ENCODE measurements at places on chromosomes 7 and 10. TPM values are rescaled to one million over a fixed set of nuclear protein-coding genes. Genes with fewer than 3 reads are reported as not detected.

DNA sequence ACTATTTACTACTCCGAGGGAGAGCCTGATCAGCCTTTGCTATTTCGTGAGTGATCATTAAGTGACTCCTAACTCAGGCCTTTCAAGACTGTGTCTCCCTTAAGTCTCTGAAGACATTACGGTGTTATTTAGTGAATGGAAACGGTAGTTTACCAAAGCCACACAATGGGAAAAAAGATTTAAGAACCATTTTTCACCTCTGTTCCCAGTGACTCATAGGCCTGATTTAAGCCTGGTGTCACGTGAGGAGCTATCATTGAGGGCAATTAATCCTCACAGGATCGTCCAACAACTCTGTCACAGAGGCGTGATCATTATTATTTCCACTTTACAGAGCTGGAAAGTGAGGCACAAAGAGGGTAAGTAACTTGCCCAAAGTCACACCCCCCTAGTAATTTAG lies 20.3 kb downstream of the C10orf90 start:
- no peak for DNase-seq

- DNase-seq = no peak
These were observed 563.2 kb downstream of the GALNT17 start for GRCh38 chr7:71695186-71695585.

The CALHM3 gene
- total RNA-seq = not detected

The SPDYE11 gene
- not detected for total RNA-seq

DNA sequence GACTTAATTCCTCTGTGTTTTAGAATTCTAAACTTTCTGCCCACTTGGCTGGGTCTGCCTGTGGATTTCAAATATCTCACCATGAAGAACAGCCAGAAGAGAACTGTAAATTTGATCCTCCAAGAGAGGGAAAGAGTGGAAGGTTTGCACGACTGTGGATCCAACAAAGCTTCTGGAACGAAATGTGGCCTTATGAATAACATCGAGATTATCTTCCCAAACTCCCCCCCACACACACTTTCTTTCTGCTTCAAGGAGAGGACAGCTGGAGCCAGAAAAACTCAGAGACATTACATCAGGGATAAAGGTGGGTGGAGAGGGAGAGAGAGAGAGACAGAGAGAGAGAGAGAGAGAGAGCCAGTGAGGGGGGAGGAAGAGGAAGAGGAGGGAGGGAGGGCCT lies 570.1 kb upstream of the MGMT start:
- DNase-seq = no peak

- DNase-seq = no peak
These were observed 1105.7 kb downstream of the REEP3 start for GRCh38 chr10:64626924-64627323.

DNA sequence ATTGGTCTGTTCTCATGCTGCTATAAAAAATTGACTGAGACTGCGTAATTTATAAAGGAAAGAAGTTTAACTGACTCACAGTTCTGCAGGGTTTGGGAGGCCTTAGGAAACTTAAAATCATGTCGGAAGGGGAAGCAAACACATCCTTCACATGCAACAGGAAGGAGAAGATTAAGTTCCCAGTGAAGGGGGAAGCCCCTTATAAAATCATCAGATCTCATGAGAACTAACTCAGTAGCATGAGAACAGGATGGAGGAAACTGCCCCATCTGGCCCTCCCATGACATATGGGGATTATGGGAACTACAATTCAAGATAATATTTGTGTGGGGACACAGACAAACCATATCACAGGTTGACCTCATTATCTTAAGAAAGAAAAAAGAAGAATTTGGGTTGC lies 134.5 kb downstream of the PPP1R3A start:
- no peak for DNase-seq

GRCh38 chr10:80614576-80615416 lies 77.1 kb downstream of the SH2D4B start:
- no peak for DNase-seq

- DNase-seq = no peak
These were observed 520 bp downstream of the ELAPOR2 start for GRCh38 chr7:87058744-87059524.

The FAM24B gene
- total RNA-seq = 2.0 TPM

- DNase-seq = no peak
These were observed 38.0 kb downstream of the DRGX start for GRCh38 chr10:49357910-49358309.

The XRCC2 gene
- 6.2 TPM for total RNA-seq

DNA sequence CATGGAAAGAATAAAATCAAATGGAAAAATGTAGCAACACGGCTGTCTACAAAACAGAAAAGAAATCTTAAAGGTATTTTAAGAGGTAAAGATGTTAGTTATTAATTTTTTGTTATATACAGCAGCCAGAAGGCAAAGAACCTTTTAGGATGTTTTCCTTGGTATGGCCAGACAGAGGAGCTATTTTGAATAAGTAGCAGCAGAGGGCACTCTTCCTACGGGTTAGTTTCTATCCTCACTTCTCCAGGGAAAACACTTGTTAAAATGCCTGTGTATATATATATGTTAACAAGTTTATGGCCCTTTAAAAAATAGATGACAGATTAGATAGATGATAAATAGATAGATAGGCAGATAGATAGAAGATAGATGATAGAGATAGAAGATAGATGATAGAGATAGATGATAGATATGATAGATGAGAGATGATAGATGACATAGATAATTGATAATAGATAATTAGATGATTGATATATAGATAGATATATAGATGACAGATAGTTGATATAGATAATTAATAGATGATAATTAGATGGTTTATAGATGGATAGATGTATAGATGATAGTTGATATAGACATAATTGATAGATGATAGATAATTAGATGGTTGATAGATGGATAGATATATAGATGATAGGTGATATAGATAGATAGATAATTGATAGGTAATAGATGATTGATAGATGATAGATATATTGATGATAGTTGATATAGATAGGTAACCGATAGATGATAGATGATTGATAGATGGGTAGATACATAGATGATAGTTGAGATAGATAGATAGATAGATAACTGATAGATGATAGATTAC lies 57.8 kb upstream of the WIPF3 start:
- no peak for DNase-seq

The GIMAP1 gene
- 2.3 TPM for total RNA-seq

The CTTNBP2 gene
- 1.7 TPM for total RNA-seq

DNA sequence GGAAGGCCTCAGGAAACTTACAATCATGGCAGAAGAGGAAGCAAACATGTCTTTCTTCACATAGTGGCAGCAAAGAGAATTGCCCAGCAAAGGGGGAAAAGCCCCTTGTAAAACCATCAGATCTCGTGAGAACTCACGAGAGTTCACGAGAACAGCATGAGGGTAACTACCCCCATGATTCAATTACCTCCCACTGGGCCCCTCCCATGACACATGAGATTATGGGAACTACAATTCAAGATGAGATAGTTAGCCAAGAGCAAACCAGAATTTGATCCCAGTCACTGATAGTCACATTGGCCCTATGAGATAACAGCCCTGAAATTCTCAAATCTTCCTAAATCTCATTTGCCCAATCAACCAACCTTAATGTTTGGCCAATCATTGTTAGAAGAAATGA lies 18.2 kb upstream of the ITPRID1 start:
- no peak for DNase-seq
